Activated B cell treated with CpG ODN at 0.5 μM for 24 hours (primary cell): ENCODE measurements at places on chromosomes 2 and 18. TPM values are rescaled to one million over a fixed set of nuclear protein-coding genes. Genes with fewer than 3 reads are reported as not detected.

Gene PPP1R7
- 72.0 and 74.5 TPM in 2 replicates for total RNA-seq

Gene TCF4
- total RNA-seq = 230 and 270 TPM in 2 replicates

Gene DNAJC5G
- not detected in 2 replicates for total RNA-seq

- DNase-seq = no peak
Measured at GRCh38 chr2:158778243-158778642, 16.9 kb upstream of the DAPL1 start.

Gene CEP68
- 16.6 and 17.9 TPM in 2 replicates for total RNA-seq

DNA sequence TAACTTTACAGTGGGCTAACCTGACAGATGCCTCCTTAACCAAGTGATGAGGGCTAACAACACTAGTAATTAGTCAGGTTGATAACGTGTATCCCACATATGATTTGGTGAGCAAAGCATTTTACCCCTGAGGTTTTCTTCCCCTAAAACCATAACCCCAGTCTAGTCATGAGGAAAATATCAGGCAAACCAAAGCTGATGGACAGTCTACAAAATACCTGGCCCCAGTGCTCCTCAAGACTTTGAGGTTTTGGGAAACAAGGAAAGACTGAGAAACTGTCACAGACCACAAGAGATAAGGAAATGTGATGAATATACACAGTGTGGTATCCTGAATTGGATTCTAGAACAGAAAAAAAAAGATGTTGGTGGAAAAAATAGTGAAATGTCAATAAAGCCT lies 28.5 kb downstream of the MAP3K20 start:
- DNase-seq = no peak

Gene HAAO
- 11.4 TPM in 2 replicates for total RNA-seq

GRCh38 chr2:70367722-70368323 lies 66.0 kb upstream of the FAM136A start:
- DNase-seq = no peak

- no peak for DNase-seq
Measured at GRCh38 chr18:48534364-48534763, 4.5 kb upstream of the CTIF start.

Gene AKAIN1
- total RNA-seq = not detected in 2 replicates
